ENCODE measurements at places on chromosomes 4 and X. TPM values are rescaled to one million over a fixed set of nuclear protein-coding genes. Genes with fewer than 3 reads are reported as not detected.
A peak's percentile ranks its signal among the peaks of the same experiment; 100 is the strongest.

The CYTL1 gene
- not detected for total RNA-seq

The SERTM2 gene
- total RNA-seq: not detected

GRCh38 chr4:145936997-145937901 lies 1.4 kb downstream of the ZNF827 start:
- DNase-seq: peak; percentile 69

- no peak for DNase-seq
These were observed 83.5 kb upstream of the RAPGEF2 start for GRCh38 chr4:159019356-159019755.

DNA sequence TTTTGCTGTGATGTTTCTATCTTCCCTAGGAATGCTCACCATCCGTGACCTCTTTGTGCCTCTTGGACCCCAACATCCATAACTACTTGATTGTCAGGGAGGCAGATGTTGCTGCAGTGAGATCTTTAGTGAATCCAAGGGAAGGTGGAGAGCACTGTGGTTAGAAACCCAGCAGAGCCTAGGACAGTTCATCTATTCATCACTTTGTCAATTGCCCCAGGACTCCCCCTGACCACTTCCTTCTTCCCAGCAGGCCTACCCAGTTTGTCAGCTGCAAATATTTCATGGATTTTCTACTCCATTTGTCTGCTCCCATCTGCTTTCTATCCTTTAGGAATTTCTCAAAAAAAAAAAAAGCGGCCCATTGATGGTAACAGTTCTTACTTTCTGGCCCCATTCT lies 942.8 kb downstream of the PCDH7 start:
- no peak for DNase-seq

DNA sequence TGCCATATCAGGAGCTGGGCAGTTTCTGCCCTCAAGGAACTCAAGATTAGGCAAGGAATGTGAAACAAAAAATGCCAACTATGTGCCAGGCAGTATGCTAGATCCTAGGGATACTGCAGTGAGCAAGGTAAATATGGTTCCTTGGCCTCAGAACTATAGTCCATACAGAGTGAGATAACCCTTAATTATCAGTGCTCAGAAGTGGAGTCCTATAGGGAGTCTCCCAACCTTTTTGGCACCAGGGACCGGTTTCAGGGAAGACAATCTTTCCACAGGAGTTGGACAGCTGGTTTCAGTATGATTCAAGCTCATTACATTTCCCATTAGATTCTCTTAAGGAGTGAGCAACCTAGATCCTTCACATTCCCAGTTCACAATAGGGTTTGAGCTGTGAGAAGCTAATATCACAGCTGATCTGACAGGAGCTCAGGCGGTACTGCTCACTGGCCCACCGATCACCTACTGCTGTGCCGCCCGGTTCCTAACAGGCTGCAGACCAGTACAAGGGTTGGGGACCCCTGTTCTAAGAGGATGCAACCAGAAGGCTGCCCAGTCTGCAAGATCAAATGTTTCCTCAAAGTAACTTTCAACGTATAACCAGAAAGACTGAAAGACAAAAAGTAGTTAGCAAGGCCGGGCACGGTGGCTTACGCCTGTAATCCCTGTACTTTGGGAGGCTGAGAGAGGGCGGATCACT lies 1.7 kb upstream of the SRP72 start:
- no peak for DNase-seq

- DNase-seq: no peak
These were observed 28.2 kb upstream of the TLR2 start for GRCh38 chr4:153655928-153656327.

GRCh38 chrX:56783996-56784620 lies 55.1 kb downstream of the NBDY start:
- DNase-seq: no peak

- DNase-seq: no peak
These were observed 34.6 kb downstream of the LAMTOR3 start for GRCh38 chr4:99859618-99860017.

- no peak for DNase-seq
These were observed 30.1 kb upstream of the SCOC start for GRCh38 chr4:140343303-140343702.
